ENCODE measurements at places on chromosomes 5 and 9.

DNA sequence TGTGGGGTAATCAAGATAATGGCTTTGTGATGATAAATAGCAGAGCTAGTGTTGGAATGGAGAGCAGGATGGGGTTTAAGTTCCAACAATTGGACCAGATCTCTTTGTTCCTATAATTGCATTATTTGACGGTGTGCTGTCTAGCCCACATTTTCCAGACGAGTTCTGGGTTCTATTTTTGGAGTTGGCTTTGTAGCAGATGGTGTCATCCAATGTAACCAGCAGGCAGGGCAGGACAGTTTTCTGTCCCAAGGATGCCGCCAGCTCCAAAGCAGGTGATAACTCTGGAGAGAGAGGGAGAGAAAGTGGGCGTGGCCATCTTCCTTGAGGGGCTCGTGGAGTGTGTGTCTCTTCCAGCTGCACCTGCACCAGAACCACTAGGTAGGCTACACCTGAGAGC, 251.3 kb downstream of the KIF4B start:
- no peak for DNase-seq

GRCh38 chr9:89223396-89223977, 44.9 kb upstream of the SHC3 start:
- DNase-seq = no peak

DNA sequence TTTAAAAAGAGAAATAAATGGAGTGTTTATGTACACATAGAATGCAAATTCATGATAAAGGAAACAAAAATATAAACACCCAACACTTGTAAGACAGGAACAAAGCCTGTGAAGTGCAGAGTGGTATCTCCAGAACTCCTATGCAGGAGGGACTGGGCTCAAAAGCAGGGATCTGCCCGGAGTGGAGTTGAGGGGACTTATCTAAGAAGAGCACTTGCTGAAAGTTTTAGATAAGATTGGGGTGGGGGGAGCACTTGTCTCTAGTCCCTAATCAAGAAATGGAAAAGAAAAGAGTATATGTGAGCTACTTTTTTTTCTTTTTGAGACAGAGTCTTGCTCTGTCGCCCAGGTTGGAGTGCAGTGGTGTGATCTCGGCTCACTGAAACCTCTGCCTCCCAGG, 840.4 kb downstream of the MAT2B start:
- no peak for DNase-seq

DNA sequence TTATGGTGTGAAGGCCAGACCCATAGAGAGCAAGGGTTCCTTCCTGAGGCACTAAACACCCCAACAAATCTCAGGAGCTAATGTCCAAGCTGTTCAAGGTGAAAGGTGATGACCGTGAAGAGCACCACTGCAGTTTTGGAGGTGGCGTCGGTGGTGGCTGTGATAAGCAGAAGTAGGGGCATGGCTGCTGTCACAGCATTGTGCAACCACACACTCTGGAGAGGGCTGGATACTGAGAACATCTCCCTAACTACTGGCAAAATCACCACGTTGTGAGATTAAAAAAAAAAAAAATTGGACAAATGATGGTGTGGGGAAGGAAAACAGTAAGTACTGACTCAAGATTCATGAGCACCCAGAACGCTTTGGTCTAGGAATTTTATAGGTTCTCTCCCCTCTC, 156.5 kb downstream of the PJA2 start:
- DNase-seq = no peak

GRCh38 chr9:133006731-133007352, 24.0 kb upstream of the GTF3C5 start:
- DNase-seq = no peak

GRCh38 chr5:36177154-36177553, 25.2 kb downstream of the SKP2 start:
- no peak for DNase-seq

DNA sequence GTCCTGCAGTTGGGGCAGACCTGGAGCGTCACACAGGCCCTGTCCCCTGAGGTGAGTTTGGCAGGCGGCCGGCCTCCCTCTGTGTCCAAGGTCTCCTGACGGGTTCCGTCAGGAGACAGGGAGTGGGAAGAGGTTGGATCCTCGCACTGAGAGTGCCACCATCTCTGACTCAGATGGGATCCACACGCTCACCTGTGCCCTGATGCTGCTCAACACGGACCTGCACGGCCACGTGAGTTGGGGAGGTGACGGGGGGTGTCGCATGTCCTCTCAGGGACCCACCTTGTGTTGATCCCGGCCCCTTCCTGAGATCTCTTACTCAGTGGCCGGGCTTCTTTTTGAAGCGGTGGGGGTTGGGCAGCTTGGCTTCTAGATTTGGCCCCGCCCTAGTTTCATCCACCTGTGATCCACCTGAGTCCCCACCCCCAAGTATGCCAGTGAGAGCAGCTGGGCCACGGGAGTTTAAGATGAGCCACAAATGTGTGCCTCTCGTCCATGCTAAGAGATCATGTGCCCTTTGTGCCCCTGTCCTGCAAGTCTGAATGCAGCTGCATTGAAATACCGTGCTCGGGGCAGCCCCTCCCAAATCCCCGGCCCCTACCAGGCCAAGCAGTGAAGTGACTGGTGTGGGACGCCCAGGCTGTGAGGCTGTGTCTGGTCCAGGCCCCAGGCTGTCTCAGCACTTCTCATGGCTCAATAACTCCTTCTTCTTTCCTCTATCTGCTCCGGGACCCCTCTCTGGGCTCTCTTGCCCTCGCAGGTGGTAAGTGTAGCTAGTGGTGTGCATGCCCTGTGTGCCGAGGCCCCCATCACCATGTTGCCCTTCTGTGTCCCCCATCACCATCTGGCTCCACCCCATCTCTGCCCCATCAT, 27.2 kb downstream of the PSD2 start:
- DNase-seq = no peak

DNA sequence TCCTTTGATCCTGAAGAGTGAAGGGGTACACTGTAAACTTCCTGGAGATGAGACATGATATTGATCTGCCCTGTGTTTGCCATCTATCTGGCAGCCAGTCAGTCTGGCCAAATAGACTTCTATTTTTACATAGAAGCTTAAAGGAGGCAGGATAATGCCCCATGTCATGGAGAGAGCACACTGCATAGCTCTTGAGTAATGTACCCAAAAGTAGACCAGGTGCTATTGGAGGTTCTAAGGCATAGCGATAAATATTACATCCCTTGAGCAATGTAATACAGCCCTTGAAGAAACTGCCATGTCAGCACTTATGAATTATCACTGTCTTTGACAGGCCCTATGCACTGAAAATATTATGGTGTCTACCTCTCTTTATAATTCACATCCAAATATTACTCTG, 131.8 kb downstream of the GHR start:
- DNase-seq = no peak

DNA sequence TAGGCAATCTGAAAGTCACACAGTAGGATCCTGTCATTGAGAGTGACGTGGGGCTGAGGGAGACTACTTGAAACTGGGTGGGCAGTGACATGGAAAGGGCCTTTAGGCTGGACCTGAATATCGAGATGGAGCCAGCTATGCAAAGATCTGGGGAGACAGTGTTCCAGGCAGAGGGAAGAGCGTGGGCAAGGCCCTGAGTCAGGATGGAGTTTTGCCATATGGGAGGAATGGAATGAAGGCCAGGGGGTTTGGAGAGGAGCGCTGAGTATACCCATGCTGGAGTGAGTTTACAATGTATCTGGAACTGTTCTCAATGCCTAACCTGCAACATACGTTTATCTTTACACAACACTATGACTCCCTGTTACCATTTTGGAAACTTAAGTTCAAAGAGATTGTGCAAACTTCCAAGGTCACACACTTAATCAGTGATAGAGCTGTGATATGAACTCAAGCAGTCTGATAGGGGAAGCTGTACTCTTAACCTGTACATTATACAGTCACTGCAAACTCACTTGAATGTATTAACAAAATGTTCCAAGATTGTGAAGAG, 33.5 kb downstream of the INSYN2B start:
- DNase-seq = no peak

DNA sequence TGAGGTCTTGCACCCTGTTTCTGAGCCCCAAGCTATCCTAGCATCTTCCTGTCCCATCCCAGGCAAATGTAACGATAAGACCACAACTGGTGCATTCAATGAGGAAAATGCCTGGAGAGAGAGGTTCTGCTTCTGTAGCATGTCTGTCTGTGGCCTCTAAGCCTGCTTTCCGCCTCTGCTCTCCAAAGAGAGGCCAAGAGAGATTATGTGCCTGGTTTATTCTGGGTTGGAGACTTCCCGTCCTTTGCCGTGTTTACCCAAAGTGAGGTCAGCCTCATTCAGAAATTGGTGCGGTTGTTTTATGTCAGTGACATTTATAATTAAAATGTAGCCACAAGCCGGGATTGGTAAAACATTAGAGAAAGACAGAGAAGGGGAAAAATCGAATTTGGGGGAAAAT, 77.8 kb downstream of the FGF1 start:
- DNase-seq = no peak

- no peak for DNase-seq
These were observed 1.6 kb upstream of the SEMA6A start for GRCh38 chr5:116576053-116576713.

GRCh38 chr5:62705022-62705421, 126.4 kb downstream of the LRRC70 start:
- DNase-seq = no peak

- no peak for DNase-seq
These were observed 72.2 kb upstream of the SPTLC1 start for GRCh38 chr9:92187390-92187789.

- peak; percentile 88 for DNase-seq
These were observed 35.8 kb upstream of the LCP2 start for GRCh38 chr5:170333161-170333910.

DNA sequence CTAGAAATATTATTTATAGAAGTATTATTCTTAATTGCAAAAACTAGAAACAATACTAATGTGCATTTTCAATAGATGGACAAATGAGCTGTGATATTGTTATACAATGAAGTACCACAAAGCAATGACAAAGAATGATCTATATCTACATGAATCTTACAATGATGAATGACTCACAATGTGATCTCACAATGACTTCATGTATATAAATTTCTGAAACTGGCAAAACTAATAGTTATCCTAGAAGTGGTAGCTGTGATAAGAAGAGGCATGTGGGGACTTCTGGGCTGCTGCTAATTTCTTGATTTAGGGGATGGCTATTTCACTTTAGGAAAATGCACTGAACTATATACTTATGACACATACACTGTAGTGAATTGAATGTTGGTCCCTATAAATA, 396.0 kb upstream of the ZNF608 start:
- no peak for DNase-seq

- DNase-seq = no peak
These were observed 311.9 kb upstream of the PANK3 start for GRCh38 chr5:168890816-168891812.

GRCh38 chr5:132468656-132469379, 21.8 kb downstream of the IRF1 start:
- DNase-seq = no peak

- no peak for DNase-seq
These were observed 57.6 kb downstream of the SH3TC2 start for GRCh38 chr5:149005077-149005892.

GRCh38 chr9:128011071-128011817, 30.5 kb upstream of the EEIG1 start:
- DNase-seq = no peak

Measured in KG1 (cell line).